ENCODE measurements at places on chromosomes 5 and 9. TPM values are rescaled to one million over a fixed set of nuclear protein-coding genes. Genes with fewer than 3 reads are reported as not detected.

Gene ARID3C
- not detected for total RNA-seq

Gene PPIC
- 84.0 TPM for total RNA-seq

Gene NR3C1
- 63.2 TPM for total RNA-seq

Gene NLN
- total RNA-seq, result 19.2 TPM

Gene TRIM52
- total RNA-seq, result 5.7 TPM

Gene RNF208
- total RNA-seq, result 0.09 TPM

Gene TRPM6
- under 0.01 TPM for total RNA-seq

Gene NUTM2F
- not detected for total RNA-seq
